Hypothalamus (tissue), 51 donors: ENCODE measurements at places on chromosomes 13 and 19.

- DNase-seq, result no peak
These were observed 55.5 kb upstream of the SERP2 start for GRCh38 chr13:44318161-44318560.

GRCh38 chr19:16899566-16900075, 10.8 kb downstream of the F2RL3 start:
- DNase-seq, result no peak

- DNase-seq, result no peak
These were observed 61.3 kb downstream of the CELF5 start for GRCh38 chr19:3285647-3286176.

DNA sequence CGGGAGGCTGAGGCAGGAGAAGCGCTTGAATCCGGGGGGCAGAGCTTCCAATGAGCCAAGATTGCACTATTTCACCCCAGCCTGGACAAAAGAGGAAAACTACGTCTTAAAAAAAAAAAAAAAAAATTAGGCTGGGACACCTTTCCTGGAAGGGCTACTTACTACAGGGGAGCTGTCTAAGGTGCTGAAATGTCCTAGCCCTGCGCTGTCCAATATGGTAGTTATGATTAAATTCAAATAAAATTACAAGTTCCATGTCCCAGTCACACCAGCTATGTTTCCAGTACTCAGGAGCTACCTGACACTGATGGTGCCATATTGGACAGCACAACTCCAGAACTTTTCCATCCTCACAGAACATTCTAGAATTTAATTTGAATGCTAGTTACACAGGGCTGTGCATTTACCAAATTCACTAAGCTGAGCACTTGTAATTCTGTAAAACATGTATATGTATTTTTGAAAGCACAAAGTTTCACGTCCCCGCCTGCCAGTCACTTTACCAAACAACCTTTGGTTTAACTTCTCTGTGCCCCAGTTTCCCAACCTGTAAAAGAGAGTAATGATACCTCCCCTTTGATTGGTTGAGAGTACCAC, 9.2 kb upstream of the ZSCAN22 start:
- no peak for DNase-seq

- no peak for DNase-seq
These were observed 164.5 kb downstream of the URI1 start for GRCh38 chr19:30106417-30107095.

DNA sequence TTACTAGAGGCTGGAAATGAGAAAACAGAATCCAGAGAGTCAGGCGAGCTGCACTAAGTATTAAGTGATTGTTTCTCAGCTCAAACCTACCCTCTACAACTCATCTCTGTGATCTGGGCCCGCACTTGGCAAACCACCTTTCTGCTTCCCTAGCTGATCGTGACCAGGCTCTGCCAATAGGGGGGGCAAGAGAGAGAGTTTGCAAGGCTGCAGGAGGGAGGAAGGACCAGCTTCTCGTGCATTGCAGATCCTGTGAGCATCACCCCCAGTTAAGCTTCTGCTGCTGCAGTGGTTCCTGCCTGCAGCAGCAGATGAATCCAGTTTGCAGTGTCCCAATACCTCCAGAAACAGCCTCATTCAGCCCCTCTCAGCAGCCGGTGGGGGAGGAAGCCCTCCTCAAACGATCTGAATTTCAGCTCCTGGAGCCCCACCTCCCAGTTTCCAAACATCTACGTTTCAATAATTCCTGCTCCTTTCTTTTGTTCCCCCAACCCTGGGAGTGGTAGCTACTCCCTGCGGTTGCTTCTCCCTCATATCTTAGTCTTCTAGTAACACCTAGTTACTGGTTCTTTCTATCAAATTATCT, 20.0 kb downstream of the XRCC1 start:
- DNase-seq, result peak; percentile 18

GRCh38 chr19:13083008-13083404, 19.7 kb downstream of the LYL1 start:
- DNase-seq, result no peak

- no peak for DNase-seq
These were observed 23.3 kb upstream of the BCL3 start for GRCh38 chr19:44725251-44725650.

GRCh38 chr19:45444318-45445041, 20.8 kb upstream of the ERCC1 start:
- peak; percentile 76 for DNase-seq

DNA sequence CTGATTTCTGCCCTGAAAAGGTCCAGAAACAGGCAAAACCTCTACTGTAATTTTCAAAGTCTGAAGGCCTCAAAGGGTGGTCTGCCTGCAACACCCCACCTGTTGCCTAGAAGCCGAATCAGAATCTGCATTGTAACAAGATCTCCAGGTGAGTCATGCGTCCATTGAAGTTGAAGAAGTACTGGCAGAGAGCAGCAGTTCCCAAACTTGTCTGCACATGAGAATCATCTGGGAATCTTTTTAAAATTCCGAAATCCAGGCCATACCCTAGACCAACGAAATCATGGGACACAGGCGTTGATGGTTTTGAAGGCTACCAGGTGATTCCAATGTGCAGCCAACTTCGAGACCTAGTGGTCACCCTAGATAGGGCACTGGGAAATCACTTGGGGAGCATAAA, 16.0 kb upstream of the CLN5 start:
- DNase-seq, result no peak

DNA sequence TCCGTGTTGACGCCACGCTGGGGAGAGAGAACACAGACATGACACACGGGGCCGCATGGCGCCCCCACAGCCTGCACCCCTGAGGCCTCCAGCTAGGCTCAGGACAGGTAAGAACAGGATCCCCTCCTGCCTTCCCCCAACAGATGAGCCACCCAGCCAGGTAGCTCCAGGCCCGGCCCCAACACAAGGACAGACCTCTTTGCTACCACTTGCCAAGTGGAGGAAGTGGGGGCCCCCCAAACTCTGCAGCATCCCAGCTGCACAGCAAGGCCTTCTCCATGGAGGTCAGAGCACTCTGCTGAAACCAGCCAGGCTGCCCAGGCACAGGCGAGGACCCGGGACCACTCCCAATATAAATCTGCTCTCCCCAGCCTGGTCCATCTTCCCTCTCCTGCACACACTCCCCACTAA, 31.5 kb downstream of the PEPD start:
- no peak for DNase-seq

DNA sequence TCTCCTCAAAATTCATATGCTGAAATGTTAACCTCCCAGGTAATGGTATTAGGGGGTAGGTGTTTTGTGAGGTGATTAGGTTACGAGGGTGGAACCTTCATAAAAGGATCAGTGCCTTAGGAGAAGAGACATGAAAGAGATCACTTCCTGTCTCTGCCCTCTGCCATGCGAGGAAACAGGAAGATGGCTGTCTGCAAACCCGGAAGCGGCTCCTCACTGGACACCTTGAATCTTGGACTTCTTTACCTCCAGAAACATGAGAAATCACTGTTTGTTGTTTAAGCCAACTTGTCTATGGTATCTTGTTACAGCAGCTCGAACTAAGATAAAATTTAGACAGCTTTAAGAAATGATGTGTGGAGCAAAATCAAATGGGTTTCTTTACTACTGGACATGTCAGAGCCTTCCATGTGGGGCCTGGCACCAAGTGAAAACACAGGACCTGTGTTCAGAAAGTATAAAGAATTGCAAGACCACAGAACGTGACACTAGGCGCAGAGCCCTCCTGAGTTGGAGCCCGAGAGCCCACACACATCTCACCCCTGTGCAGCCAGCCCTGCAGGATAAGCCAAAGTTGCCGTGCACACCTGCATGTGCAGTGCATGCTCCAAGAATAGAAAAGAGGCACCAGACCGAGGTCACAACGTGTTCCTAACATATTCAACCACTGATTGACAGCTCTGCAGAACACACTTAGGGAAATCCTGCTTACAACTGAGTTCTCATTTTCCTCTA, 112.5 kb upstream of the UQCRFS1 start:
- no peak for DNase-seq

GRCh38 chr19:45615795-45616703, 14.0 kb upstream of the GPR4 start:
- DNase-seq, result no peak

DNA sequence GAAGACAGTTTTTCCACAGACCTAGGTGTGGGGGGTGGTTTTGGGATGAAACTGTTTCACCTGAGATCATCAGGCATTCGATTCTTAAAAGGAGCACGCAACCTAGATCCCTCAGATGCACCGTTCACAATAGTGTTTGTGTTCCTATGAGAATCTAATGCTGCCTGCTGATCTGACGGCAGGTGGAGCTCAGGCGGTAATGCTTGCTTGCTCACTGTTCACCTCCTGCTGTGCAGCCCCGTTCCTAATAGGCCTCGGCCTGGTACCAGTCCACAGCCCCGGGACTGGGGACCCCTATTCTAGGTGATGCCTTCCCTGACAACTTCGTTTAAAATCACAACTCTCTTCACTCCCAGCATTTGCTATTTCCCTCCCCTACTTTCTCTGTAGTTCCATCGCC, 149.6 kb downstream of the IER2 start:
- no peak for DNase-seq

GRCh38 chr13:48311223-48311622, 7.7 kb downstream of the RB1 start:
- DNase-seq, result no peak

- DNase-seq, result peak; percentile 56
These were observed 171.8 kb downstream of the STK24 start for GRCh38 chr13:98405107-98405571.

- no peak for DNase-seq
These were observed 3.4 kb upstream of the LENG1 start for GRCh38 chr19:54162884-54163283.

GRCh38 chr13:33193428-33193974, 92.1 kb downstream of the STARD13 start:
- no peak for DNase-seq
